ENCODE measurements at places on chromosomes 11 and 22. TPM values are rescaled to one million over a fixed set of nuclear protein-coding genes. Genes with fewer than 3 reads are reported as not detected.
A peak's percentile ranks its signal among the peaks of the same experiment; 100 is the strongest.

- H3K4me3 ChIP-seq, result no peak overlapping the region
- no peak for DNase-seq
- no peak overlapping the region for H3K27ac ChIP-seq
- no peaks in the 10 kb centered on the region for H3K27me3 ChIP-seq
- H3K4me1 ChIP-seq, result peaks cover 7% of the 10 kb centered on the region
Observed at GRCh38 chr22:46947516-46948257, 185.2 kb downstream of the TBC1D22A start.

DNA sequence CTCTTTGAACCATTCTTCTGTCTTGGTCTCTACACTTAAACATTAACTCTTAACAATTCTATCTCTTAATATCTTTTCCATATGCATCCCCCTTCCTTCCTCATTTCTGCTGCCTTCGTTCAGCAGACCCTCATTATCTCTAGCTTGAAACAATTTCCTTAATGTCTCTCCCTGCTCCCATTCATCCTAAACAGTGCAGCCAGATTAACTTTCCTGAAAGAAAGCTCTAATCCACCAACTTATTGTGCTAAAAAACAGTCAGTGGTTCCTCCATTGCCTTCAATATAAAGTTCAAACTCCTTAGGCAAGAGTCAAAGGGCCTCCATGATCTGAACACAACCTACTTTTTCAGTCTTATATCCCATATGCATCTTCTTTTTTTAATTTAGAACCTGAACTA, 42.5 kb downstream of the SOX6 start:
- no peak overlapping the region for H3K27ac ChIP-seq
- no peak for DNase-seq
- H3K4me3 ChIP-seq, result no peak overlapping the region
- no peaks in the 10 kb centered on the region for H3K36me3 ChIP-seq
- H3K27me3 ChIP-seq, result no peaks in the 10 kb centered on the region

GRCh38 chr22:22110548-22111266, 128.1 kb upstream of the TOP3B start:
- no peaks in the 10 kb centered on the region for H3K27me3 ChIP-seq
- no peaks in the 10 kb centered on the region for H3K4me1 ChIP-seq
- H3K27ac ChIP-seq, result no peak overlapping the region
- no peaks in the 10 kb centered on the region for H3K36me3 ChIP-seq
- H3K4me3 ChIP-seq, result no peak overlapping the region
- no peak for DNase-seq

DNA sequence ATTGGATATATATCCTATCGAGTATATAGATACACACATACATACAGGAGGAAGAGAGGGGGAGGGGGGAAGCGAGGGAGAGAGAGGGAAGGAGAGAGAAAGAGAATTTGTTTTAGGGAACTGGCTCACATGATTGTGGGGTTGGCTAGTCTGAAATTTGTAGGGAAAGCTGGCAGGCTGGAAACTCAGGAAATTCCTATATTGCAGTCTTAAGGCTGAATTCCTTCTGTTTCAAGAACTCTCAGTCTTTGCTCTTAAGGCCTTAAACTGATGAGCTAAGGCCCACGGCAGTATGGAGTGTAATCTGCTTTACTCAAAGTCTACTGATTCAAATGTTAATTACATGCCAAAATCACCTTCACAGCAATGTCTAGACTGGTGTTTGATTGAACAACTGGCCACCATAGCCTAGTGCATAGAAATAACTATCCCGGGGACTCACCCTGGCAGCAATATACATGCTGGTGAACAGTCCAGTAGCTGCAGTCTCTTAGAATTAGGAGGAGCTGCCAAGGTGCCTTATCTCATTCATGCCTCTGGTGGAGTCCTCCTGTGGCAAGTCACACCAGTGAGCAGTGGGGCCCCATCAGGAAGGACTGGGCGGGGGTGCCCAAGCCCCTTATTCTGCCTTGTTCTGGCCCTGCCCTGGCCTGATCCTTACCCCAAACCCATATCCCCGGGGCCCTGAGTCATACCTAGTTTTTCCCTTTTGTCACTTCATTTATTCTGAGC, 59.7 kb upstream of the AMPD3 start:
- no peaks in the 10 kb centered on the region for H3K36me3 ChIP-seq
- DNase-seq, result no peak

DNA sequence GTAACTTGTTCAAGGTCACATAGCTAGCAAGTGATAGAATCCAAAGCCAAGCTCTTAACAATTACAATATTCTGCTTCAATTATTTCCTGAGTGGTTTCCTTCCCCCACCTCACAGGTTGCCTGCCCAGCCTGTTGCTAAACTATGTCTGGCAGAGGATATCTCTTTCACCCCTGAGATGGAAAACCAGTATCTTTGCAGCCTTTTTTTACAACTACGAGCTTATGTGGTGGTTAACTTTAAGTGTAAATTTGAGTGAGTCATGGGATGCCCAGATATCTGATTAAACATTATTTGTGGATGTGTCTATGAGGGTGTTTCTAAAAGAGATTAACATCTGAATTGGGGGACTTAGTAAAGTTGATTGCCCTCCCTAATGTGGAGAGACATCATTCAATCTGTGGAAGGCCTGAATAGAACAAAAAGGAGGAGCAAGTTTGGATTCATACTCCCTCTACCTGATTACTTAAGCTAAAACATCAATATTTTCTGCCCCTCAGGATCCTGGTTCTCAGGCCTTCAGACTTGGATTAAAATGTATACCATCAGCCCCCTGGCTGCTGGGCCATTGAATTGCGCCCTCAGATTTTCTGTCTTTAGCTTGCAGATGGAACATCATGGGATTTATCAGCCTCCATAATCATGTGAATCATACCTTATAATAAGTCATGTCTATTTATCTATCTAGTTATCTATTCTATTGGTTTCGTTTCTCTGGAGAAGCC, 911.9 kb downstream of the METTL15 start:
- H3K27me3 ChIP-seq, result no peaks in the 10 kb centered on the region
- no peak overlapping the region for H3K4me3 ChIP-seq
- H3K27ac ChIP-seq, result no peak overlapping the region

- no peak for DNase-seq
- H3K36me3 ChIP-seq, result peaks cover 7% of the 10 kb centered on the region
- H3K27ac ChIP-seq, result no peak overlapping the region
- H3K4me1 ChIP-seq, result no peaks in the 10 kb centered on the region
- no peaks in the 10 kb centered on the region for H3K27me3 ChIP-seq
Observed at GRCh38 chr11:20032577-20033260, 127.6 kb downstream of the DBX1 start.

DNA sequence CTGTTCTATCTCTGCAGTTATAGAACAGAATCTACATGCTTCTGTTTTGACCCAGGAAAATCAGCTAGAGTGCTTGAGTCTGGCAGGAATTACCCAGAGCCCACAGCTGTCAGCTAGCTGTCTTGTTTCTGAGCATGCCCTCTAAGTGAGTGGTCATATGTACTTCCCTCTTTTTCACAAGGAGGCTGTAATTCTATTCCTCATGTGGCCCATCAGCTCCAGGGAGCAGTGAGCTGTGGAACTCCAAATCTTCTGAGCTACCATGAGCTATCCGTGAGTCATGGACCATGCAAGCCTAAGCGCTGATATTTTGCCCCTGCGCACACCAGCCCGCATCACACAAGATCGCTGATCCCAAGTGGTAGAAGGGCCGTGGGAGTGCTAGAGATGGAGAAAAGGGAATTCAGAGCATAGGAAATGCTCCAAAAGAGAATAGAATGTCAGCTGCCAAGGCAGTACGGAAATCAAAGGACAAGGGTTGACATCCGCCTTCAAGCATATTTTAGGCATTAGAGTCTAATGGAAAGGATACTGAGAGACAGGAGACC, 5.4 kb downstream of the FJX1 start:
- H3K4me3 ChIP-seq, result no peak overlapping the region
- no peak overlapping the region for H3K27ac ChIP-seq
- no peaks in the 10 kb centered on the region for H3K36me3 ChIP-seq
- H3K4me1 ChIP-seq, result peaks cover 17% of the 10 kb centered on the region

DNA sequence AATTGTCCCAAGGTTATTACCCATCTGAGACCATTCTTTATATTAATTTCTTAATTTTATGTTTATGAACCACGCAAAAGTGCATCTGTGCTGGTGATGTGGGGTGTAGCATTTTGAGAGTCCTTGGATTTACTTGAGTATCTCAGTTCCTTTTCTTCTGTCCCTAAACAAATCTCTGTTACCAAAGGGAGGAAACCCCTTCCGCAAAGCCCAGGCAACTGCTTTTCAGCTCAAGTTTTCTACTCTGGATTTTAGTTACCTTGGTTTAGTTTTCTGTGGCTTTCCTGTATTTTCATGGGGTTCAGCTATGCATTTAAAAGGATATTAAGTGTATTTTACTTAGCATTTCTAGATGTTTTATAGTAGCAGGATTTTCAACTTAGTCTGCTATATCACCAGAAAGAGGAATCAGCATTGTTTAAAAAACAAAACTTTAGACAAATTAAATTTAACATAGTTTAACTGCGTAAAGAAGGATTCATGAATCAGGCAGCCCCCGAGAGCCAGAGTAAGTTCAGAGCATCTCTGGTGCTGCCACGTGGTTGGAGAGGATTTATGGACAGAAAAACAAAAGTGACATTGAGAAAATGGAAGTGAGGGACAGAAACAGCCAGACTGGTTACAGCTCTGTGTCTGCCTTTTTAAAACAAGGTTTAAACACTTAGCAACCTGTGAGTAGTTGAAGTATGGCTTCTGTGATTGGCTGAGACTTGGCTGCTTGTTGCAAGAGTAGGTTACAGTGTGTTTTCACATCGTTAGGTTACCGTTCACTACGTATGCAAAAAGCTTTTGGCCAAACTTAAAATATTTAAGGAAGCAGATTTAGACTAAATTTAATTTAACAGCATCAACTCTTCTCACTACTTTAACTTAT, 9.6 kb downstream of the ADM start:
- H3K4me3 ChIP-seq, result no peak overlapping the region
- DNase-seq, result no peak
- no peaks in the 10 kb centered on the region for H3K4me1 ChIP-seq
- H3K36me3 ChIP-seq, result no peaks in the 10 kb centered on the region

DNA sequence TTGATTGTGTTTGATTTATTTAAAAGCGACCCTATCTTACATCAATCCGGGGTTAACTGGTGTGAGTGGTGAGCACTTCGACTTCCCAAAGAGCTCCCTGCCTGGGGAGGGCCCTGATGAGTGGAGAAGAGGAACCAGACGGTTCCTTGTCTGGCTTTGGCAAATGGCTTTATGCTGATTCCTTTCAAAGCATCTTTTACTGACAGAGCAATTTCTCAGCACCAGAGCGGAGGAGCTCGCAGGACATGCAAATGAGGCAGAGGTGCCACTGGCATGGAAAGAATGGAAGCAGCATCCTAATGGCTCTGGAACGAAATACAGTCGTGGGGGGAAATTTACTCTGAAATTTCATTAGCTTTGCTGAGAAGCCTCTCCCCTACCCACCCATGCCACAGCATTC, 410.9 kb upstream of the B3GAT1 start:
- no peak overlapping the region for H3K27ac ChIP-seq
- no peaks in the 10 kb centered on the region for H3K27me3 ChIP-seq
- no peaks in the 10 kb centered on the region for H3K36me3 ChIP-seq
- DNase-seq, result no peak

GRCh38 chr11:44017443-44018126, 30.2 kb upstream of the ACCSL start:
- DNase-seq, result no peak
- no peak overlapping the region for H3K27ac ChIP-seq
- H3K27me3 ChIP-seq, result no peaks in the 10 kb centered on the region
- no peak overlapping the region for H3K4me3 ChIP-seq

GRCh38 chr22:37231406-37232139, 12.5 kb downstream of the RAC2 start:
- peak; percentile 67 for DNase-seq
- H3K27me3 ChIP-seq, result no peaks in the 10 kb centered on the region
- peaks cover 19% of the 10 kb centered on the region for H3K36me3 ChIP-seq
- H3K27ac ChIP-seq, result no peak overlapping the region

DNA sequence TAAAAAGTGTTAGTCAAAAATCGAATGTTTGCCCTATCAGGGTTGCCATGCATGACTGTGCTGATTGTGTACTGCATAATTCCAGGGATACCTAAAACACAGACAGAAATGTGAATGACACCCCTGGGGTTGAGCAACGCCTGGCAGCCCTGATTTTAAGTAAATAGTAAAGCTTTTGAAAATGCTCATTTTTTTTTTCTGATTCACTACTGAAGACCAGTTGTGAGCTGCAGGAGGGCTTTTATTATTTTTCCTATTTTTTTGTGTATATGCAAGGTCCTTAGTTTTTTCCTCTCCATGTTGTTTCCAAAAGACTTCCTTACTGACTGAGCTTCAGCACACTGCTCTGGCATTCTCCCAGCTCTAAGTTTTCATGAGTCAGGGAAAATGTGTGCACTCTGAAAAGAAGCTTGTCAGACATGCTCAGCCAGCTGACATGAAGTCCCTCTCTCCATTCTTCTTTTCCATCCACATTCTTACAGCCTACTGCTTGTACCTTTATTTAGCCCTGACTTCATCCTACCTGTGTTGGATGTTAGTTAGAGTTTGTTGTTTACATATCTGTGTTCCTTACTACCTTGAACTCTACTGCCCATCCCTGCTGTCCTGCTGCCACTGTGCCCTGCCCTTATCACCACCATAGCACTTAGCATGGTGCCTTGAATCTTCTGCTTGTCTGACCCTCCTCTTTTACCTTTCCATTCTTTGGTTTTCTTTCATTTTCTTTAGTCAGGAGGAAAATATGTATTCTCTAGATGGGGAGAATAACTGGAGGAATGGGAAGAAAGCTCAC, 79.5 kb downstream of the HORMAD2 start:
- peaks cover 6% of the 10 kb centered on the region for H3K4me1 ChIP-seq
- peak overlapping the region; percentile 8 for H3K27ac ChIP-seq
- no peak overlapping the region for H3K4me3 ChIP-seq
- no peak for DNase-seq
- no peaks in the 10 kb centered on the region for H3K36me3 ChIP-seq

GRCh38 chr11:76339221-76339620, 41.7 kb downstream of the THAP12 start:
- no peaks in the 10 kb centered on the region for H3K36me3 ChIP-seq
- H3K4me1 ChIP-seq, result no peaks in the 10 kb centered on the region
- peak overlapping the region; percentile 66 for H3K27ac ChIP-seq
- no peak overlapping the region for H3K4me3 ChIP-seq

GRCh38 chr11:45843158-45843924, 3.9 kb upstream of the CRY2 start:
- H3K4me1 ChIP-seq, result peaks cover 23% of the 10 kb centered on the region
- H3K4me3 ChIP-seq, result no peak overlapping the region
- H3K27me3 ChIP-seq, result no peaks in the 10 kb centered on the region
- no peaks in the 10 kb centered on the region for H3K36me3 ChIP-seq

GRCh38 chr22:23553924-23554870, 25.9 kb downstream of the IGLL1 start:
- H3K4me1 ChIP-seq, result no peaks in the 10 kb centered on the region
- no peak overlapping the region for H3K27ac ChIP-seq
- peak; percentile 46 for DNase-seq
- H3K27me3 ChIP-seq, result peaks cover 37% of the 10 kb centered on the region
- no peak overlapping the region for H3K4me3 ChIP-seq
- no peaks in the 10 kb centered on the region for H3K36me3 ChIP-seq

- H3K4me1 ChIP-seq, result peaks cover 20% of the 10 kb centered on the region
- no peak overlapping the region for H3K4me3 ChIP-seq
- no peak overlapping the region for H3K27ac ChIP-seq
- no peak for DNase-seq
Observed at GRCh38 chr11:109970516-109971183, 122.5 kb upstream of the ZC3H12C start.

GRCh38 chr22:28951969-28952521, 68.7 kb downstream of the ZNRF3 start:
- no peaks in the 10 kb centered on the region for H3K27me3 ChIP-seq
- H3K27ac ChIP-seq, result no peak overlapping the region
- DNase-seq, result no peak
- H3K36me3 ChIP-seq, result no peaks in the 10 kb centered on the region

Gene TRIM48
- total RNA-seq, result not detected

Gene LDLRAD3
- 14.4 TPM for total RNA-seq

Gene VPREB1
- total RNA-seq, result not detected

Gene OTOG
- total RNA-seq, result not detected

Gene PVALB
- total RNA-seq, result 0.76 TPM

Gene FAM180B
- not detected for total RNA-seq

Gene SYTL2
- total RNA-seq, result 21.3 TPM

Gene KRTAP5-7
- total RNA-seq, result not detected
